GM23248 (cell line): ENCODE measurements at places on chromosomes 12 and 14. TPM values are rescaled to one million over a fixed set of nuclear protein-coding genes. Genes with fewer than 3 reads are reported as not detected.
A peak's percentile ranks its signal among the peaks of the same experiment; 100 is the strongest.

- no peaks in the 10 kb centered on the region for H3K27me3 ChIP-seq
- no peak overlapping the region for H3K4me3 ChIP-seq
- H3K36me3 ChIP-seq: no peaks in the 10 kb centered on the region
- no peak for DNase-seq
- no peak overlapping the region for H3K27ac ChIP-seq
These were observed 13.4 kb downstream of the C12orf42 start for GRCh38 chr12:103482365-103482764.

The GLIPR1L1 gene
- total RNA-seq: not detected in 2 replicates

The TMEM119 gene
- 58.6 and 93.2 TPM in 2 replicates for total RNA-seq

DNA sequence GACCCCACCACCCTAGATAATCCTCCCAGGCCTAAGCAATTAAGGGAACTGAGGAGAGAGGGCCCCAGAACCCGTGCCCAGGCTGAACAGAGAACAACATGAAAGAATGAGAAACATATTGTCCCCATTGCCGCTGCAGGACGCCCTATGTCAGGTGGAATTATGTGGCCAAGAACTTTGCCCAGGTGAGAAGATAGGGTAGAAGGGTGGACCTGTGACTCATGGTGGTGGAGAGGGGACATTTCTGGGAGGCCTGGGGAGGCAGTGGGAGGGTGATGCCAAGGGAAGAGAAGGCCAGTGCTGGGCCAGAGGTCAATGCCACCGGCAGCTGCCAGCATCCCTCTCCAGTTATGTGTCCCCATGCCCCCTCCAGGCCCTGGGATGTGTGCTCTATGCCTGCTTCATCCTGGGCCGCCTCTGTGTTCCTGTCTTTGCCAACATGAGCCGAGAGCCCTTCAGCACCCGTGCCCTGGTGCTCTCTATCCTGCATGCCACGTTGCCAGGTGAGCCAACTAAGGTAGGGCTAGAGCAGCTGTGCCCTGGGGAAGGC lies 15.5 kb downstream of the SOAT2 start:
- peaks cover 8% of the 10 kb centered on the region for H3K4me1 ChIP-seq
- H3K36me3 ChIP-seq: no peaks in the 10 kb centered on the region
- H3K27ac ChIP-seq: no peak overlapping the region
- DNase-seq: no peak
- H3K27me3 ChIP-seq: no peaks in the 10 kb centered on the region

- no peak overlapping the region for H3K27ac ChIP-seq
- no peaks in the 10 kb centered on the region for H3K36me3 ChIP-seq
- H3K27me3 ChIP-seq: no peaks in the 10 kb centered on the region
- peak; percentile 31 for DNase-seq
- peaks cover 45% of the 10 kb centered on the region for H3K4me1 ChIP-seq
- H3K4me3 ChIP-seq: no peak overlapping the region
These were observed 115.0 kb downstream of the DACT1 start for GRCh38 chr14:58752771-58753201.
